ENCODE measurements at places on chromosomes 6 and 20.

- no peak for DNase-seq
Observed at GRCh38 chr6:22809370-22809769, 240.0 kb downstream of the HDGFL1 start.

DNA sequence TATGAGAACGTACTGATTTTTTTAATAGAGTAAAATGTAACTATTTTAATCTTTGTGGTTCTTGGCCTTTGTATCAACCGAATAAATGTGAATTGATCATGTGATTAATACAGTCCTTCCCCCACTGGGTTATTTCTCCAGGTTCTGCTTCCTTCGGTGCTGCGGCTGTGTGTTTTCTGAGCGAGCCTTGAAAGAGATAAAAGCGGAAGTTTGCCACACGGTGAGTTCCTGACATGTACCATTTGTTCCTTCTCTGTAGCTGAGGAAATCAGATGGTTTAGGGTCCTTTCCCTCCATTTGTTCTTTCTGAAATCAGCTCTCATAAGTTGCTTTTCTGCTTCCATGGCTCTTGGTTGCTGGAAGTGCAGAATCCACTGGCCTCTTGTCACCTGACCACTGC lies 15.5 kb downstream of the RTF2 start:
- no peak for DNase-seq

GRCh38 chr6:157089258-157089657 lies 234.1 kb downstream of the TMEM242 start:
- DNase-seq = no peak

DNA sequence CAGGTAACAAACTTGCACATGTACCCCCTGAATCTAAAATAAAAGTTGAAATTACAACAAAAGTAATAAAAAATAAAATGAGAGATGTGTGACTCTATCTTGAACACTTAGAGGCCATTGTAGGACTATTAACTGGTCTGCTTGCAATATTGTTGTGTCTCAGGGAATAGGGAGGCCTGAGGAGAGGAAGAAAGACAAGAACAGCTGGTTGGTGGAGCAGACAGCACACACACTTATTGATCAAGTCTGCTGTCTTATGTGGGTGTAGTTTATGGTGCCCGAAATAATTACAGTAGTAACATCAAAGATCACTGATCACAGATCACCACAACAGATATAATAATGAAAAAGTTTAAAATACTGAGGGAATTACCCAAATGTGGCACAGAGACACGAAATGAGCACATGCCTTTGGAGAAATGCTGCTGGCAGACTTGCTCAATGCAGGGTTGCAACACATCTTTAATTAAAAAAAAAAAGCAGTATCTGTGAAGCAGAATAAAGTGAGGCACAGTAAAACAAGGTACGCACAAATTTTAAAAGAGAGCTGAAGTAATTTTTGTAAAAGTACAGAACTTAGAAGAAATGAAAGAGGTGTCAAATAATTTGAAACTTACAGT lies 110.1 kb upstream of the HDAC2 start:
- no peak for DNase-seq

DNA sequence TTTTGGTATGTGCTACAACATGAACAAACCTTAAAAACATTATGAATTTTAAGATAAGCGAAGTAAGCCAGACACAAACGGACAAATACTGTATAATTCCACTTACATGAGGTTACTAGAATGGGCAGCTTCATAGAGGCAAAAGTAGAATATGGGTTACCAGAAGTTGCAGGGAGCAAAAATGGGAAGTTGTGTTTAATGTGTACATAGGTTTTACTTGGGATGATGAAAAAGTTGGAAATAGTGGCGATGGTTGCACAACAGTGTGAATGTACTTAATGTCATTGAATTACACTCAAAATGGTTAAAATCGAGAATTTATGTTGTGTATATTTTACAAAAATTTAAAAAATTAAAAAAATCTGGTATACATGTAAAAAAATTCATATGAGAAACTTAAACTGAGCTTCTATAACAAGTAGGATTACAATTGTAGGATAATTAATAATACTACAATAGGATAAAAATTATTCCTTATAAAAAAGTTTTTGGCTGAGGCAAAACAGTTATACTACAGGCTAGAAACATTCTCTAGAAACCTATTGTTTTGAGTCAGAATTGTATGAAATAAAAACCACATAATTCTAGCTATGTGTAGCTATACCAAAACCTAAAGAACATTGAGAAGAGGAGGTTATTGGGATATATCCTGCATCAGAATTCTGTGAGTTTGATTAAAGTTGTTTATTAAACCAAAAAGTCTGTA lies 24.8 kb upstream of the DYNLRB1 start:
- no peak for DNase-seq

DNA sequence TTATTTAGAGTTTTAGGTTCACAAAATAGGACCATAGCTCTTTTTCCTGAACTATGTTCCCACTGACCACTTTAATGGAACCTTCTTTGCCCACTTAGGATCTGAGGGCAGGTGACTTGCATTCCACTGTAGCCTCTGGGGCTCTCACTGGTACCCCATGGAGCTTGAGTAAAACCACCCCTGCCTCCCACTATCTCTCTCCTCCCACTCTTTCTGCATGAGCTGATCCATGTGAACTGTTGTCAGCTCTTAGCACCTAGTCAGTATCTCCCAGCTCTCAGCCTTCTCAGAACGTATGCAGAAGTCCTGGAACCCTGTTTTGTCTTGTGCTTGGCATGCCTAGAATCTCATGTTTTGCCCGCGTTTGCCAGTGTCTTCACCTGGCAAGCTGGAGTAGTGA lies 200.6 kb upstream of the SNX9 start:
- DNase-seq = no peak

- DNase-seq = no peak
Observed at GRCh38 chr6:31927242-31927862, at the start of gene C2. Gene C2, plus strand, starts transcription at chr6:31927717. Its CDS starts 36 bp downstream, at chr6:31927753.

- DNase-seq = no peak
Observed at GRCh38 chr6:20771409-20771808, 237.2 kb downstream of the CDKAL1 start.

GRCh38 chr6:9593554-9593953 lies 821.3 kb downstream of the TFAP2A start:
- no peak for DNase-seq

DNA sequence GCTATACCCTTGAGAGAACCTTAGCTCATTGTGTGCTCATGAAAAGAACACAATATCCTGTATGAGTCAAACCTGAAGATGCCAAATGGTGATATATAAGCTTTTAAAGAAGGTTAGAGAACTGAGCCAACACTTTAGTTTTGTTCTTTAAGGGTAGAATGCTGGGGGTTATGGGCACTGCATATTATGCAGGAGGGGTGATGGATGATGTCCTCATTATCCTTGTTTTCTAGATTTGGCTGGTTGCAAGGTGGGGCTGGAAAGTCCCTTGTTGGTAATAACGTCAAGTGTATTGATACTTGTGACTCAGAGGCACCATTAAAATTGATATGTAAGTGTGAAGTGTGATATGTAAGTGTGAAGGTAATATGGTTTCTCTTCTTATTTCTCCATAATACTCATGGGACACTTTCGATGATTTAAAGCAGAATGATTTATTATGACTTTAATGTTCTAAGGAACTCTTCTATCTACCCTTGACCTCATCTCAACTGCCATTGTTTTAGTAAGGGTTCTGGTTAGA lies 113.7 kb upstream of the DTNBP1 start:
- DNase-seq = no peak

GRCh38 chr6:152273002-152273401 lies 364.2 kb downstream of the SYNE1 start:
- DNase-seq = no peak

All from stimulated activated CD8-positive, alpha-beta memory T cell treated with anti-CD3 and anti-CD28 coated beads, Interleukin-2, amount 100 ng/mL, for 1 hour (primary cell).